ENCODE measurements at places on chromosomes 6 and 20. TPM values are rescaled to one million over a fixed set of nuclear protein-coding genes. Genes with fewer than 3 reads are reported as not detected.

The GJA1 gene
- polyA plus RNA-seq, result 184 TPM

The ABHD16A gene
- polyA plus RNA-seq, result 50.1 TPM

The CCM2L gene
- polyA plus RNA-seq, result 0.88 TPM

The GABRR1 gene
- 0.79 TPM for polyA plus RNA-seq
